ENCODE measurements at places on chromosomes 11 and 22.

DNA sequence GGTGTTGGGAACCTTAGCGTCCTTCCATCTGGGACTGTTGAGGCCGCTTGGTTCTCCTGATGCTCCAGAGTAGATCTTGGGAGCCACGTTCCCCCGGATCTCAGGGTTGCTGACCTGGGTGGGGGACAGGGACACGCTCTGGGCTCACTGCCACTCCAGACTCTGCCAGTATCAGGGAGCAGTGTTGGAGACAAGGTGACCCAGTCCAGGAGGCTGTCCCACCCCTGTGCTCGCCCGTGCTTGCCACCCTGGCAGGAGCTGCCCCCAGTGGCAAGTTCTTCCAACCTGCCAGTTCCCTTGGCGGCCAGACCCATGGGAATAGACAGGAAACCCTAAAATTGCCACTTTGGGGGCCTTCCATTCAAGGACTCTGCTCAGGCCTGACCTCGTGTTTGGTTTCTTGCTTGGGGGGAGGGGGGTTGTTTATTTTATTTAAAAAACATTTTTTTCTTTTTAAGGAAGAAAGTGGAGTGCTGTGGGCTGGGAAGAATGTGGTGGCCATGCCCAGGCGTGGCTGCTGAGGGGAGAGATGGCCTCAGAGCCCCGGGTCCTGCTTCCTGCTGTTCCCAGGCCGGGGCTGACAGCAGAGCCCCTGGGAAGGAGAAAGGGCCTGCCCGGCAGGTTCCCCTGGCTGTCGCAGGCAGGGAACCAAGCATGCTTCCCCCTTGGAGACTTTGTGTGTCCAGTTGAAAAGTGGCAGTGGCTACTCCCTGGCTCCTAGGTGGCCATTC, 7.2 kb downstream of the GRK2 start:
- DNase-seq: no peak

DNA sequence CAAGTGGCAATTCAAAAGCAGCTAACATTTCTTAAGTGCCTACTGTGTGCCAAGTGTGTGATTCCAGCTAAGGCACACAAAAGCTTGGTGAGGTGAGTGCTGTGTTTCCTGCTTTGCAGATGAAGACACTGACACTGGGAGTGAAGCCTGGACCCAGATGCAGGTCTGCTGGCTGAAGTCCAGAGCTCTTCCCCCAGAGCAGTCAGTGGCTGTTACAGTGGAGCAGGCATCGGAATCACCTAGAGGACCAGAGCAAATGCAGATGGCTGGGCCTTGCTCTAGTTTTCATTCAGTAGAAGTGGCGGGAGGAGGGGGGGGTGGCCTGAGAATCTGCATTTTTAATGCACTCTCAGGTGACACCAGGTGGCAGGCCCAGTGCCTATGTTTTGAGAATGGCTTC, 342.3 kb downstream of the CADM1 start:
- DNase-seq: no peak

DNA sequence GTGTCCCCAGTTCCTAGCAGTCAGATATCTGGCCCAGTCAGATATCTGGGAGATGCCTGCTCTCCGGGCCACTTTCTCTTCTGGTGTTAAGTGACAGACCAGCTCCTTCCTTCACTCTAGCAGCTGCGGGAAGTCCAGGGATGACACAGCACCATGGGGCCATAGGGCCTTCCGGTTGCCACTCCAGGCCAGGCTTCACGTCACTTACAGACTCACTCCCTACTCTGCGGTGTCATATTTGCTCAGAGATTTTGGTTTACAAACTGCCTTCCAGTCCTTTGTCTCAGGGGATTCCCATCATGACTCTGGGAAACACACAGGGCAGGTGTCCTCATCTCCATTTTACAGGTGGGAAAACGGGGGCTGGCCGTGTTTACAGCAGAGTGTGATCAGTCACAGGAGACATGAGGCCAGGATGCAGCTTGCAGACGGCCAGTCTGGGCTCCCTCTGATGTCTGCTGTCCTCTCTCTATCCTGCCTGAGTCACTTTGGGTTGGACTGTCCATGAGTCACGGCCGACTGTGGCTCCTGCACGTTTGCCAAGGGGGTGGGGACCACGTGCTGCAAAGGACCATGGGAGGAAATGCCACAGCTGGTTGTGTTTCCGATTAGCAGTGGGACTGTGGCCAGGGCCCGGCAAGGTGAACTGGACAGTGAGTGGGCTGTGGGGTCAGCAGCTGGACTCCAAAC, 8.2 kb upstream of the TBC1D22A start:
- no peak for DNase-seq

DNA sequence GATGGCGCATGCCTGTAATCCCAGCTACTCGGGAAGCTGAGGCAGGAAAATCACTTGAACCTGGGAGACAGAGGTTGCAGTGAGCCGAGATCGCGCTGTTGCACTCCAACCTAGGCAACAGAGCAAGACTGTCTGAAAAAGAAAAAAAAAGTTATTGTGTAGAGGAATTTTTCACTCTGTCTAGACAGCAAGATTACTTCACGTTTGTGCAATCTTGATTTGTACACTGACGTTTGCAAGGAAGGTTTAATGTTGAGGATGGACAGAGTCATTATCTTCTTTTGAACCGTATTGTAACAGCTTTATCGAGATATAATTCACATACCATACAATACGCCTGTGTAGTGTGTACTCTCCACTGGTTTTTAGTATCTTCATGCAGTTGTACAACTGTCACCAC, 3.7 kb downstream of the CTTN start:
- no peak for DNase-seq

DNA sequence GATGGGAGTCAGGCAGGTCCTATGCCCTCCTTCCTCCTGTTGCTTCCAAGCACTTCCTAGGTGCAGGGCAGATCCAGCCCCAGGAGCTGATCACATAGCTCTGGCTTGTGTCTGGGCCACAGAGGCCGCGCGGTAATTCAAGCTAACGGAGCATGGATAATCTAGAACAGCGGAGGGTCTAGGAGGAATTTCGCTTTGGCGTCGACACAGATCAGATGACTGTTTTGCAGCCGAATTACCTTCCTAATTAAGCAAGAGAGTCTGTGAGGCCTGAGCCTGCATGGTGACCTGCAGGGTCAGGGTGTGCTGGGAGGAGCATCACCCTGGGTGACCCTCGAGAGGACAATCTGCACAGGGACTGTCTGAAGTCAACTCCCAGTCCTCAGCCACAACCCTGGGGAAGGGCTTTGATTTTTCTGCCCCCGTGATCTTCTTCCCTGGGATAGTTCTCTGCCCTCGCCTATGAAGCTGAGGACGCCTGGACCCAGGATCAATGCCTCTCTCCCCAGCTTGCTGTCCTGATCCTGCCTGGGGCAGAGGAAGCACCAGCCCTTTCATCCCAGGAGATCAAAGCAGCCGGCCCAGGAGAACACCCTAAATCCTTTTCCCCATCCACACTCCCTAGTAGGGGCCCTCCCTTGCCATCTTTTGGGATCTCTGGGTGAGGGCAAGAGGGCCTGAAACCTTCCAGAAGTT, 11.0 kb downstream of the NECTIN1 start:
- DNase-seq: no peak

DNA sequence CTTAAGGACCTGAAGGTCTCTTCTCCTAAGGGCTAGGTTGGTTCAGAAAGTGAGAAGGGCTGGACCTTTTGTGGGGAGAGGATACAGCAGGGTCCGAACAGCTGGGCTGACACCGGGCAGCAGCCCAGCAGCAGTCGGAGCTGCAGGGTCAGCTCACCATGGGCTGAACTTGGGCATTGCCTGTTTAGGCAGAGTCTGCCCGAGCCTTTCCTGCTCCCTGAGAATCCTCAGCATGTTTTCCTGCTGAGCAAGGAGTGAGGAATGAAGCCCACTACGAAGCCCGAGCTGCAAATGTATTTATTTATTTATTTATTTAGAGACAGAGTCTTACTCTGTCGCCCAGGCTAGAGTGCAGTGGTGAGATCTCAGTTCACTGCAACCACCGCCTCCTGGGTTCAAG, 83.9 kb downstream of the PTPRJ start:
- no peak for DNase-seq

DNA sequence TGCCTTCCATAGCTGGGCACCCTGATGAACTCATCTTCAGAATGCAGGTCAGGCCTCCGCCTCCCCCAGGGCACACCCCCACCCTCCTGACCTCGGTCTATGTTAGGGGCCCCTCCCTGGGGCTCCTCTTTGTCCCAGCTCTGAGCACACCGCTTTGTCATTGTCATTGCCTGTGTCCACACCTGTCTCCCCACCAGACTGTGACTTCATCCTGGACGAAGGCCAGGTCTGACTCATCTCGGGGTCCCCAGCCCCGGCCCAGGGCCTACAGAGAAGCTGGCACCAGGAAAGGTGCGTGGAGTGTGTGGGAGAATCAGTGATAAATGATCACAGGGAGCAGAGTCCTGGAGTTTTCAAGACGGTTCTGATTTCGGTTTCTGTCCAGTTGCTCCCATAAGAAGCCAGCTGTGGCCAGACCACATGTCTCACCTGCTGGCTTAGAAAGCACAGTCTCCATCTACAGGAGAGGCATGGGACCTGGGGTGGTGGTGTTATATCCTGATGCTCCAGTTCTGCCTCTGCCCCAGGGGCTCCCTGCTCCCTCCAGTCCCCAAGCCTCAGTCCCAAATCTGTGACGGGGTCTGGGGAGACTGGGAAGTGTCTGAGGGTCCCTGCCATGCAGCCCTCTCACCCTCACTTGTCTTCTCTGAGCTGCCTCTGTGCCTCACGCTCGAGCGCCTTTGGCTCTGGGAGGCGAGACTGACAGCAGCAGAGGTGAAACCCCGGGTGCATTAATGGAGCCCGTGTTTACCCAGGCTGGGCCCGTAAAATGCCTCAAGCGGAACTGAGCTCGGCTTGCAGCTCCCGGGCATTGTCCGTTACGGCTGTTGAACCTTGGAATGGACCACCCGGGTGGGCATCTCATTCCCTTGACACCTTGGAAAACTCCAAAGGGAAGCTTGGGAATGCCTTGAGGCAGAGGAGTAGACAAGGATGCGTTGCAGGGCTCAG, 85.5 kb upstream of the WNT11 start:
- DNase-seq: no peak

- DNase-seq: no peak
Observed at GRCh38 chr11:121109916-121110586, 9.0 kb downstream of the TECTA start.

GRCh38 chr22:23183061-23183698, 2.9 kb downstream of the BCR start:
- no peak for DNase-seq

DNA sequence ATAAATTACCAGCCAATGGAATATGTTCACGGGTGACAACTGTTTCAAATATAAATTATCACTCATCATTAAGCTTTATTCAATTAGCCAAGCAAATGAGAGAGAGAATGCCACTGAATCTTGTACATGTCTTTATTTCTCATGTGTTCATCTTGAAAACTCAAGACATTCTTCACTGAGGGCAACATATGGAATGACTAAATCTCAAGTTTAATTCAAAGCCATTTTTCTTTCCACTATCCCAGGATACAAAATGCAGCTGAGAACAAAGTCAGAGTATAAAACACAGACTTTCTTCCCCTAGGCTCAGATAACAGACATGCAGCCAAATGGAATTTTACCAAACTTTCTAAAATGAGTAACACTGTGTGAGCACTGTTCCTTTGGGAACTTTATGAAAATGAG, 12.1 kb upstream of the BBOX1 start:
- DNase-seq: no peak

GRCh38 chr22:44365832-44366231, 53.1 kb upstream of the SHISAL1 start:
- no peak for DNase-seq

- no peak for DNase-seq
Observed at GRCh38 chr11:109590782-109591181, 168.8 kb downstream of the C11orf87 start.

GRCh38 chr22:31561238-31561887, 65.0 kb downstream of the SFI1 start:
- DNase-seq: peak; percentile 22

GRCh38 chr11:82802710-82803109, 69.0 kb upstream of the FAM181B start:
- DNase-seq: no peak

- DNase-seq: no peak
Observed at GRCh38 chr22:47647181-47647580, 884.7 kb downstream of the TBC1D22A start.

DNA sequence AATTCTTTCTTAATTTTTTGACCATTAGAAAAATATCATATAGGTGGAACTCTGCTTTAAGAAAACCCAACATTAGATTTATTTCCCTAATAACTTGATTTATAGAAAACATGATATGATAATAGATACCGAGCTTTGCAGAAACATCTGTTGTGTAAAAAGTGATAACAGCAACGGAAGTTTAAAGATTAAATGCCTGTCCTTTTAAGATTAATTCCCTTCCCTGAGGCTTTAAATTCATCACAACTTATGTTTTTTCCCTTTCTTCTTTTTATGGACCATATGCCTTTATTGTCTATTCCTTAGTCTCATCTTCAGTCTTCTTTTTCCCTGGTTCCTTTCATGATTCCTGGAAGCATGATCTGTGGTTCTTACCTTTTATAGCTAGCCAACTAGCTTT, 1.9 kb downstream of the USP47 start:
- DNase-seq: no peak

- peak; percentile 11 for DNase-seq
Observed at GRCh38 chr11:61627850-61628661, 47.2 kb upstream of the SYT7 start.

- no peak for DNase-seq
Observed at GRCh38 chr11:10023212-10023611, 270.8 kb downstream of the SBF2 start.

DNA sequence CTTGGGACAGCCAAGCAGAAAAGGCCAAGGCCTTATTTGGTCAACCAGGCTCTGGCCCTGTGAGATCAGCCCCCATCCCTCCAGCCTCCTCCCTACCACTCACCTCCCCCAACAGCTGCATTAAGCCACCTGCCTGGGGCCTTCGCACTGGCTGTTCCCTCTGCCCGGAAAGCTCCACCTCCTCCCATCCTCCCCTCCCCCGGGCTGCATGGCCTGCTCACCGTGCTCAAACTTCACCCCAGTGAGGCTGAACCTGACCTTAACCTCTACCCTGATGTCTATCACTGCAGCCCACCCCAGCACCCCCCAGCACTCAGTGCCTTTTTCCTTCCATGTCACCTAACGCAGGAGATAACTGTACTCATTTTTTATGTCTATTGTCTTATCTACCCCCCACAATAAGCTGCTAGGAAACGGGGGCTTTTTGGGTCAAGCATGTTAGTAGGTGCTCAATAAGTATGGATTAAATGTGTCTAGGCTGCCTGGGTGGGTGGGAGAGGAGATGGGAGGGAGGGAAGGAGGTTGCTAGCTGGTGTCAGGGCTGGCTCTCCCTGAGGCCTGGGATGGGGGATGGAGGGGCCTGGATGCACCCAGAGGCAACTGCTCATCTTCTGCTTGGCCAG, 912 bp downstream of the PTPRCAP start:
- peak; percentile 74 for DNase-seq

Data from stimulated activated CD8-positive, alpha-beta memory T cell treated with anti-CD3 and anti-CD28 coated beads, Interleukin-4, amount 100 ng/mL, for 24 hours (primary cell).